ENCODE measurements at places on chromosomes 4 and X.

DNA sequence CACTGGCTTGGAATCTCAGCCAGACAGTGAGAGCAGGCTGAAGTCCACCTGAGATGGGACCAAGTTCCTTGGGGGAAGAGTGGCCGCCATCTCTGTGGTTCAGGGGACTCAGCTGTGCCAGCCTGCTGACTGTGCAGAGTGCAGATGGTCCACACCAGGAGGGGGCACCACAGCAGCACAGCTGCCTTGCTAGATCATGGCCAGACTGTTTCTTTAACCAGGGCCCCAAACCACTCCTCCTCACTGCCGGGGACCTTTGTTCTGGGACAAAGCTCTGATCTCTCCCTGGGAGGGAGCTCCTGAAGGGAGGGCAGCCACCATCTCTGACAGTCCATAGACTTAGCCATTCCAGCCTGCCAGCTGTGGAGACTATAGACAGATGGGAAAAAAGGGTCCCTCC, 2189.6 kb downstream of the PCDH7 start:
- DNase-seq = no peak

- DNase-seq = no peak
Observed at GRCh38 chr4:157043131-157043530, 32.8 kb upstream of the GLRB start.

GRCh38 chr4:147108409-147108808, 162.7 kb upstream of the TTC29 start:
- DNase-seq = no peak

- no peak for DNase-seq
Observed at GRCh38 chr4:153458969-153459368, 7.2 kb upstream of the TMEM131L start.

- no peak for DNase-seq
Observed at GRCh38 chr4:30723201-30723955, 3.2 kb downstream of the PCDH7 start.

GRCh38 chr4:154004507-154005170, 215.8 kb upstream of the SFRP2 start:
- DNase-seq = no peak

DNA sequence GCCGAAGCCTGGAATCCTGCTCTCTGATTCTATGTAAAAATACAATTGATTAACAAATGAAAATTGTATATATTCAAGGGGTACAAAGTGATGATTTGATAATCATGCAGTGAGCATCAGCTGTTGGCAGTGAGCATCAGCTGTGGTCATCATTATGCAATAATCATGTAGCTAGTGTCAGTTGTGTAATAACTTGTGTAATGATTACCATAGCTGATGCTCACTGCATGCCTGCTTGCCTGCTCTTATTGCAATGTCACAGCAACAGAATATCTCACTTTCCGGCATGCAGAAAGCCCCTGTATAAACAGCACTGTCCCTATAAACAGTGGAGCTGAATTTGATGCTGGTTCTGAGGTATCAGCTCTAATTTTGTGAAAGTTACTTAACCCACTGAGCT, 46.8 kb downstream of the SULT1B1 start:
- no peak for DNase-seq

DNA sequence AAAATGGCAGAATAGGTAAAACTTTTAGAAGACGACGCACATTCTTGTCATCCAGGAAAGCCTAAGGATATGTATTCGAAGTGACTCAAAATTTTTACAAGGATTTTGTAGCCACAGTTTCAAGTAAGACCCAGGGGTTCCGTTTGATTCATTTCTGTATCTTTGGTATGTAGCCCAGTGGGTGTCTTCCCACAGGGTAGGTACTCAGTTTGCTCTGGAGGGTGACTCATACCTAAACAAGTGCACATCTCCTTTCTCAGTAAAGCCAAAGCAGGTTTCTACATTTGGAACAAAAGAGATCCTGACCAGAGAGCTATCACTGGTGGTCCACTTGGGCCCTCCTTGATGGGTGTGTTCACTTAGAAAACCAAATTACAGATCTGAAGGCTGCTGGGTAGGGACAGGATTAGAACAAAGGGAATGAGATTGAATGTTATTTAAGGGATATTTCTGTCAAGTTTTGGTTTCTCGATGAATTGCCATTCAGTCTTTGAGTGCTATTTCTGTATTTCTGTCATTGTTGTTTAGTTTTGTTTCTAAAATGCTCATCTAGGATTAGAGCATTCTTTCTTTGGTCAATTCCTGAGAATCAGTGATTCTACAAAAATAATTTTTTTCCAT, 56.1 kb downstream of the PLS3 start:
- no peak for DNase-seq

DNA sequence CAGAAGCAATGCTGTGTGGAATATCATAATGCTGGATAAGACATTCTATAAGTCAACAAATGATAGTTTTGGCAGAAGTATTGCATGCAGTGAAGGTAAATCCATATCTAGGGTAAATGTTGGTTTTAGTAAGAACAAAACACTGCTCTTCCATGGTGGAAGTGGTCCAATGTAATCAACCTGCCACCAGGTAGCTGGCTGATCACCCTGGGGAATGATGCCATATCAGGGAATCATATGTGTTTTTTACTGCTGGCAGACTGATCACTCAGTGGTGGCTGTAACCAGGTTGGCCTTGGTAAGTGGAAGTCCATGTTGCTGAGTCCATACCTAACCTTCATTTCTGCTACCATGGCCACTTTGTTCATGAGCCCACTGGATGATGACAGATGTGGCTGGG, 74.0 kb upstream of the CENPE start:
- DNase-seq = no peak

GRCh38 chr4:83858131-83858530, 322.2 kb downstream of the GPAT3 start:
- no peak for DNase-seq

DNA sequence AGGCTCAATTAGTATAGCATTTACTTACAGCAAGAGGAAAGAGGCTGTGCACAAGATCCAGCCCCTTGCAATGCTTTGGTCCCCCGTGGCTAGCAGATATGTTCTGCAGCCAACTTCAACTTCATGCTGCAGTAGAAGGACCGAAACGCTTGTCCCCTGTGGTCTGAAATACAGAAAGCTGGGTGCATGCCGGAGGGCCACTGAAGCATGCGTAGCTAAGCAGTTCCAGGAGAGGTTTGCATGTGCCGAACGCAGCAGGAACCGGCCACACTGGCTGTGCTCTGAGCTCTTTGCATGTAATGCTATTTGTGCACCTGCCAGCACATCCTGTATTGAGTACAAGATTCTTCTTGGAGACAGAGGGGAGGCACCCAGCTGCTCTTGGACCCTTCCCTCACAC, 35.8 kb upstream of the SHISA3 start:
- DNase-seq = no peak

- DNase-seq = no peak
Observed at GRCh38 chrX:65195621-65196020, 219.4 kb upstream of the ZC4H2 start.

DNA sequence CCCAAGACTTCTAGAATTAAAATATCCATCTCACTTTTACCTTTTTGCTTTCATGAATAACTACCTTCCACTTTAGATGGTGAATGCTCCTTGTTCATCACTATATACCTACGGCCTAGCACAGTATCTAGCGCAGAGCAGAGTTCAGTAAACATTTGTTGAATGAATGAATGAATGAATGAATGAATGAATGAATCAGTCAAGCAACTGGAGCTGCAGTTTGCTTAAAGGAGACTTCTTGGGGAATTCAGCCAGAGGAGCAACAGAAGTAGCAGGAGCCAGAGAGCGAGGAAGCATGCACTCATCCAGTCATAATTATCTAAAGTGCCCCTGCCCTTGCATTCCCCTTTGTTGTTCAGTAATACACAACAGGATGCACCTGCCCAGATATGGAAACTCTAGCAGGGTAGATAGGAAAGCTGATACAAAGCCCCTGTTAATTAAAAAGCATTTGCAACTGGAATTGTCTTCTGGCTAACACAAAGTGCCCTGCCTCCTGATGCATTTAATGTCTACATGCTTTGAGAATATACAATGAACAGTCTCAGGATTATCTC, 103.0 kb upstream of the MBNL3 start:
- DNase-seq = peak; percentile 98

DNA sequence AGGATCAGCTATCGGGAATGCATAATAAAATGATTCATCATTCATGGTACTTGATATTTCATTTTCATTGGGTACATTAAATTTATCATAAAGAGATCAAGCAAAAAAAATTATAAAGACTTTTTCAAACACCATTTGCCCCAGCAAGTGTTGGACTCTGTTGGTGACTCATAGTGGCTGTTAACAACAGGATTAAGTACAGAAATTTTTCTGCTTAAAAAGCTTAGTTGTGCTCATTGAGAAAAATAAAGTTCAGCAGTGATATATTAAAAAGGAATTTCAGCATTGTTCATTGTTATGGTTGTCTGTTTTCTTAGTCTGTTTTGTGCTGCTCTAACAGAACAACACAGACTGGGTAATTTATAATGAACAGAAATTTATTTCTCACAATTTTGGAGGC, 86.2 kb upstream of the PCDH10 start:
- DNase-seq = no peak

- no peak for DNase-seq
Observed at GRCh38 chr4:96342790-96343455, 503.0 kb downstream of the PDHA2 start.

- DNase-seq = no peak
Observed at GRCh38 chr4:2042204-2042946, 16.8 kb upstream of the NAT8L start.

GRCh38 chr4:5500165-5500564, 208.2 kb downstream of the EVC2 start:
- DNase-seq = no peak

DNA sequence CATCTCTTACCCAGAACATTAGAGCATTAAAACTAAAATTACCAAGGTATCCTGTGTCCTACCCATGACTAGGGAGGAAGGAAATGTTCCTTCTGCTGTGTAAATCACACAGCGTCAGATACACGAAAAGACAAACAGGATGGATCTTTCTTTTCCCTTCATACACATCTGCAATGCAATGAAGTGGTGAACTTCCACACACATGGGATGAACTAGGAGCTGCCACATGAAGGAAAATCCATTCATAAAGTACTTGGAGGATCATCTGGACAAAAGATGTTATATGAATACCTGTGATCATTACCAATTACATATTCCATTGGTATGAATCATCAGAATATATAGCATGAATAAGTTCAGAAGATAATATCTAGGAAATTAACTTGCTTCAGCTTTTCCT, 46.2 kb downstream of the LDB2 start:
- no peak for DNase-seq

DNA sequence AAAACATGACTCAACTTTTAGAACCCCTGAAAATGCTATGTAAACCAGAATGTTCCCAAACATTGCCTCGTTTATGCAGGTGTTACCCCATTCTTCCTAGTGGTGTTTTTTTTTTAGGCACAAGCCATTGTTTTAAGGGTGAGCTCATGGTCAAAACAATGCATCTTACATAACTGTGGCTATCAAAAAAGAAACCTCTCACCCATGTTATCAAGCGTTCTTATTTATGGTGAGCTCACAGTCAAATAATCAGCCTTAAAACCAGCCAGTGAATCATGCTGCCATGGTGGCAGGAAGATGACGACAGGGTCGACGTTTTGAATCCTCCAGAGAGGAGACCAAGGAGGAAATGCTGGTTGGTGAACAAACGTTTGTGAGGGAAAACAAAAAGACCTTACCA, 195.2 kb downstream of the KDR start:
- DNase-seq = no peak

All from NCI-H1436 treated with DMSO at 0.1 percent for 48 hours (cell line).